ENCODE measurements at places on chromosomes 2 and 18.

- no peak for DNase-seq
Measured at GRCh38 chr2:212936572-212936971, 214.8 kb downstream of the IKZF2 start.

GRCh38 chr2:150063432-150063889, 424.0 kb downstream of the RND3 start:
- DNase-seq: no peak

GRCh38 chr2:24434541-24434940, 56.5 kb upstream of the NCOA1 start:
- DNase-seq: no peak

GRCh38 chr18:5298156-5298852, 2.8 kb upstream of the ZBTB14 start:
- DNase-seq: no peak

GRCh38 chr18:12803069-12803936, 80.7 kb downstream of the PTPN2 start:
- no peak for DNase-seq

- no peak for DNase-seq
Measured at GRCh38 chr2:100767224-100767653, 52.7 kb upstream of the NPAS2 start.

GRCh38 chr18:39019989-39020388, 1454.4 kb upstream of the CELF4 start:
- DNase-seq: no peak

GRCh38 chr2:65031341-65032018, 24.7 kb upstream of the CEP68 start:
- DNase-seq: no peak

GRCh38 chr2:112031473-112032223, 23.4 kb upstream of the TMEM87B start:
- no peak for DNase-seq

DNA sequence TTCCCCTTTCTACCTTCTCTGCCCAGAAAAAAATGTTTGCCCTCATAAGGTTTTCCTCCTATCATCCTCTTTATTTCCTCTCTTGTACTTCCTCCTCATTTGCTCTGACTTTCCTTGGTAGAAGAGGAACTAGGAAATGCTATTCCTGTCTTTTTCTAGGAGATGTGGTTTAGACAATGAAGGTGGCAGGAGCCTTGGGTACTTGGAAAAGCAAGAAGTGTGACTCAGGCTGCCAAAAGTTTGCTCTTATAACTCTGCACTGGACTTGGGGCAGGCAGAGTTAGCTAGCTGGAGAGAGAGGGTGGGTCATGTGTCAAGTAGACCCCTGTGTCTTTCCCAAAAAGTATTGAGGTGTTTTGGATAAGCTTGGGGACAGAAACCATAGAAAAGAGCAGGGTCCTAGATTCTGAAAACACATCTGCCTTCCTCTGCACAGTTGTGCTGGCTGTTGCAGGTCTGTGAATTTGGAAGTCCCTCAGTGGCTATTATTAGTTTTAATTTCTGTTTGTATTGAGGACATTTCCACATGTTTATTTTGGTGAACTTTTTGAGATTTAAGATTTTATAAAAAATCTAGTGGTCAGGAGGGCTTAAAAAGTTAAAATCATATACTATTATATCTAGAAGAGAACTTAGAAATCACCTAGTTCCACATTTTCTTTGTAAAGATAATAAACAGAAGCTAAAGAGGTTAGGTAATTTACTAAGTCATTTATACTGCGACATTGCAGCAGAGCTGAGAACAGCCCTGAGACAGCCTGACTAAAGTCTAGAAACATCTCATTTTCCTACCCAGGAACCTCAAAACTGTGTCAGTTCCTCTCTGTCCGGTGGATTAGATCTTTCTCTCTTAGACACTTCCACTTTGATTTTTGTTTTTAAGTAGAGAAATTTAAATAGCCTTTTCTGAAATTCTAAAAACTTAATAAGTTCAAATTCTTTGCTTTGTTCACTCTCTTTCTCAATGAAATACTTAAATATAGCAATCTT, 16.0 kb downstream of the INSIG2 start:
- DNase-seq: no peak

DNA sequence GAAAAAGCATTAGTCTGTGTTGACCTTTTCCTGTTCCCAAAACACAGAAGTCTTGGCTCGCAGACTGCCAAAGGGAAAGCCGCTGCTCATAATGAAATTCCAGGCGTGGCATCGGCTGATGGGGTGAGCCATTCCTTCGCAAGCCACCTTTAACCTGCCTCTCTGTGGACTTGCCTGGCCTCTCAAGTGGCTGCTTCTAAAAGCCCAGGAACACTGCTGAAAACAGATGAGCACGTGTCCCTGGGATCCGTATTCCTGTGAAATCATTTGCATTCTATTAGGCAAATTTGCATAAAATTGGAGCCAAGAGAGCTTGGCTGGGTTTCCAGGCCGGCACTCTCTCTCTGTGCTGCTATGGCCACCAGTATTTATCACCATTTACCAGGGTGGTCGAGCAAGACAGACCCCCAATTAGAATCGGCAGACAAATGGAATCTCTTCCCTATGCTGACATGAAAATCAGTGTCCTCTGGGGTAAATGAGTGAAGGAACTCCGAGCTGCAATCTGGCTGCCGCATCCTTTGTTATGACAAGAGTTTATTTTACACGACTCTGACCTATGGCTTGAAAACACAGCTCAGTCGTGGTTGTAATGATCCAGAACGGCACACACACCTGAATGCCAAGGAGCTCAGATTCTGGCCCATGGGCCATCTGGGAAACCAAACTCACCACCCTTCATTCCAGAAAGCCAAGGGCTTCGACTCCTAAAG, 21.7 kb downstream of the BCL2 start:
- DNase-seq: no peak

DNA sequence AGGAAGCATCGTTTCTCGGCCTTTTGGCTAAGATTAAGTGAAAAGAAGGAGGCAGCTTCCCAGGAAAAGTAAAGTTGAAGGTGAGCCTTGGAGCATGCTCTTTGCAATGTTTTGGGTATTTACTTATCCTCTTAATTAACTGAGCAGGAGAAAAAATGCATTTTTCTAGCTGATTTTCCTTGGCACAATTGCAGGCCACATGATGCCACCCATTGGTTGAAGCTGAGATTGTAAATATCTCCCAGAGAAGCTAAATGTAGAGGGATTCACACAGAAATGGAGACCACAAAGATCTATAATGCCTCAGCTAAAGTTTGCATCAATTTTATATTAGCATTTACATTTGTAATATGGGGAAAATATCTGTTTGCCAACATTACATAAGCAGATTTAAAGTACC, 294.1 kb downstream of the KCNS3 start:
- no peak for DNase-seq

DNA sequence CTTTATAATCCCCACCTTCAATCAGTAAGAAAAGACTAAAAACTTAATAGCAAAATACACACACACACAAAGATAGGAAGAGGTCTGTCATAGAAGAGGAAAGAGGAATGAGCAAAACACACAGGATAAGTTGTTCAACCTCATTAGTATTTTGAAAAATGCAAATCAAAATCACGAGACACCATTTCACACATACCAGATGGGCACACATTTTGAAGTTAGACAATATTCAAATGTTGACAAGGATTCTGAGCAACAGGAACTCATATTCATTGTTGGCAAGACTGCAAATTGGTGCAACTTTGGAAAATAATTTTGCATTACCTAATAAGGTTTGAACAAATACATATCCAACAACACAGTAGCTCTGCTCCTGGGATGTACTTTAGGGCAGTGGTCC, 127.6 kb downstream of the RAB3GAP1 start:
- no peak for DNase-seq

- DNase-seq: no peak
Measured at GRCh38 chr2:128280901-128281321, 37.8 kb downstream of the HS6ST1 start.

- DNase-seq: no peak
Measured at GRCh38 chr2:175366815-175367214, 185.3 kb upstream of the ATP5MC3 start.

DNA sequence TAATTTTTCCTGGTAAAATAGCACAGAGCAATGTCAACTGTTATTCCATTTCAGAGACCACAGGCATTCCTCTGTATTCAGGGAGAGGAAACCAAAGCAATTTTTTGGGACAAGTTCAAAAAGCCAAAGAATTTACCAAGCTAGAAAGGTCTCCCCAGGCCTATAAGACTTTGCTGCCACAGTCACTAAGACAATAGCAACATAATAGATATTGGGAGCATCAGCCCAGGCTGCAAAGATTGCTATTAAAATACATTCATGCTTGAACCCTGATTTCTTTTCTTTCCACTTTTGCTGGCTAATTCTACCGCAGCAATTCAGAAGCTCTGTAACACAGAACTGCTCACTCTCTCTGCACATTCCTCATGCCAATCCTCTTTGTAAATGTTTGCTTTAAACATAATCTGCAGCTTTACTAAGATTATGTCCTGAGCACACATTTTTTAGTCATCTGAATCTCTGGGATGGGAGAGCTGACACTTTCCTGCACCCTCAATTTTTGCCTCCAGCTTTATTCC, 76.3 kb downstream of the CLHC1 start:
- no peak for DNase-seq

DNA sequence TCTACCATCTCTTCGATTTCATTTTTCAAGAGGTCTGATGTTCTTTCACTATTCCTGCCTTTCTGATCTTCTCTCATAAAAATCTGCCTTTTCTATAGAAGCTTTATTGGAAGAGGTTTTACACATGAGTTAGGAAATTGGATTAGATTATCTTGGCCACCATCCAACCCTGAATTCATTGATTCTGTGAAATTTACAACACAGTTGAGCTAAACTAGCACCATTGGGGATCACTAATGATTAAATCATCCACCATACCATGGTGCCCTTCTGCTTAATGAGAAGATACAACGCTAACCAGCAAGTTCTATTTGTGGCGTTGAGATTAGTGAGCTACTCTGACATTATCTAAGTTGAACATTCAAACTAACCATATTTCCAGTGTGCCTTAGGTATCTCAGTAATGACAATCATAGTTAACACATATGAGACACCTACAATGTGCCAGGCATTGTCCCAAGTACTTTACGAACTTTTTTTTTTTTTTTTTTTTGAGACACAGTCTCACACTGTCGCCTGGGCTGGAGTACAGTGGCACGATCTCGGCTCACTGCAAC, 17.3 kb upstream of the LBH start:
- DNase-seq: no peak

- DNase-seq: no peak
Measured at GRCh38 chr18:63152096-63152495, 167.5 kb downstream of the BCL2 start.

DNA sequence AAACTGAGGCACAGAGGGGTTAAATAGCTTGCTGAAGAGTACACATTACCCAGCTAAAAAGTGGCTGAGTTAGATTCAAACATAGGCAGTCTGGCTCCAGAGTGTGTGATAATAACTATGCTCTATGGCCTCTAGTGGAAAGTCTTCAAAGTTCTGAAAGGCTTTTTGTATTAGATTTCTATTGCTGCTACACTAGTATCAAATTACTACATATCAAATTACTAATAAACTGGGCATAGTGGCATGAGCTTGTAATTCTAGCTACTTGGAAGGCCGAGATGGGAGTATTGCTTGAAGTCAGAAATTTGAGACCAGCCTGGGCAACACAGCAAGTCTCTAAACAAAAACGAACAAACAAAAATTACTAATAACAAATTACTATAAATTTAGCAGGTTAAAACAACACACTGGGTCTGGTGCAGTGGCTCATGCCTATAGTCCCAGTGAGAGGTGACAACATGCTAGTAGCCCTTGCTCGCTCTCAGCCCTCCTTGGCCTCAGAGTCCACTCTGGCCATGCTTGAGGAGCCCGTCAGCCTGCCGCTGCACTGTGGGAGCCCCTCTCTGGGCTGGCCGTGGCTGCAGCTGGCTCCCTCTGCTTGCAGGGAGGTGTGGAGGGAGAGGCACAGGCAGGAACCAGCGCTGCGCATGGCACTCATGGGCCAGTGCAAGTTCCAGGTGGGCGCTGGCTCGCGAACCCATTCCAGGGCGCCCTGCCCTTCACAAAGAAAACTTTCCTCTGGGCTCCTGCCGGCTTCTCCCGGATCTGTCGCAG, 38.2 kb upstream of the TWSG1 start:
- no peak for DNase-seq

DNA sequence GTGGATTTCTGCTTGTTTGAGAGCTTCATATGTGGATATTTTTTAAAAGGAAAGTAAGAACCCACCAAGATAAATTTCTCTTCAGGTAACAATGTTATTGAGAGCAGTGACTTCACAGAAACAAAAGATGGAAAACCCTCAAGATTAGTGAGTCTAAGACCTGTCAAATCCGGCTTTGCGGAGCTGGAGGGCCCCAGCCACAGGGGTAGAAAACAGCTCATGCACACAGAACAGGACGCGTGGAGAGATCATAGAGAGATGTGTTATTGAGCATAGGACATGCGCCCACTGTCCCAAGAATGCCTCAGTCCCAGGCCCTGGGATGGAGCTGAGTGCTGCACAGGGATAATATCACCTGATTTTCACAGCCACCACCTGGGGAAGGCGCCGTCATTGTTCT, 21.3 kb downstream of the EDAR start:
- DNase-seq: no peak

DNA sequence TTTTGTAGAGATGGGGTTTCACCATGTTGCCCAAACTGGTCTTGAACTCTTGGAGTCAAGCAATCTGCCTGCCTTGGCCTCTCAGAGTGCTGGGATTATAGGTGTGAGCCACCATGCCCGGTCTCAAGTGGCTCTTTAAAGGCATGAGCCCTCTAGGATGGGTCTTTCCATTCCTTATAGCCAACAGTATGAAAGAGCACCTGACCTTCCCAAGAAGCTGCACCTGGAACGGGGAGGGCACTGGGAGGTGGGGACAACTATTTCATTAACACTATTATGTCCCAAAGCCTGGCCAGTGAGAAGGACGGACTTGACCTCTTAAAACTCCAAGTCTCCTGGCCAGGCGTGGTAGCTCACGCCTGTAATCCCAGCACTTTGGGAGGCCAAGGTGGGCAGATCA, 149.7 kb downstream of the ZFP36L2 start:
- no peak for DNase-seq
